Activated T-cell treated with anti-CD3 and anti-CD28 coated beads, Interleukin-2, amount 50 U/mL, for 24 hours (primary cell): ENCODE measurements at places on chromosomes 5 and 9.

DNA sequence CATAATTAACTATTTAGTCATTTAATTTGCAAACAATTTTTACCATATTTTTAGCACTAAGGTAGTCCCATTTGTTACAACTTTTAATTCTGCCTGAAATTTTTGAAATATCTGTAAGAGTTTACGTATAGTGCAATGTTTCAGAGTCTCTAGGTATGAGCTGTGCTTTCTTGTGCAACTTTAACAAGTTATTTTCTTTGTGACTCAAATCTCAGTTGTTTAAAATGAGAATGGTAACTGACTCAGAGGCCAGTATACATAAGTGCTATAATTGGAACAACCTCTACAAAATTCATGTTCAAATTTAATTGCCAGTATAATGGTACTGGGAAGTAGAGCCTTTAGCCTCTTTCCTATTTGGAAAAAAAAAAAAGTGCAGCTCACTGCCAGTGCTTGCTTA is 14.2 kb upstream of the ZNF883 start:
- no peak for DNase-seq

GRCh38 chr5:176517053-176517661 is 20.0 kb downstream of the RNF44 start:
- DNase-seq: no peak

- DNase-seq: no peak
These were observed 48.4 kb upstream of the EFNA5 start for GRCh38 chr5:107719034-107719606.

DNA sequence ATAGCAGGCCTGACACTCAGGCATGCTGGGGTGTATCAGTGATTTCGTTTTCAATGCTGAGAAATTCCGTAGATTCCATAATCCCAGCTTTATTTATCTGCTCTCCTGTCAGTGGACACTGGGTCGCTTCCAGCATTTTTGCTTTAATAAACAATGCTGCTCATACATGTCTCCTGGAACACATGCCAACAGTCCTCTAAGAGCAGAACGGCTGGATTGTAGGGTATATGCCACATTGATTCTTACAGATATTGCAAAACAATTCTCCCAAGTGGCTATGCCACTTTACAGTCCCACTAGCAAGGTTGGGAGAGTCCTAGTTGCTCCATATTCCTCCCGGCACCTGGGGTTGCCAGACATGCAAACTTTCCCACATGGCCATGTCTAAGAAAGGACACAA is 81.9 kb downstream of the RAPGEF1 start:
- no peak for DNase-seq

DNA sequence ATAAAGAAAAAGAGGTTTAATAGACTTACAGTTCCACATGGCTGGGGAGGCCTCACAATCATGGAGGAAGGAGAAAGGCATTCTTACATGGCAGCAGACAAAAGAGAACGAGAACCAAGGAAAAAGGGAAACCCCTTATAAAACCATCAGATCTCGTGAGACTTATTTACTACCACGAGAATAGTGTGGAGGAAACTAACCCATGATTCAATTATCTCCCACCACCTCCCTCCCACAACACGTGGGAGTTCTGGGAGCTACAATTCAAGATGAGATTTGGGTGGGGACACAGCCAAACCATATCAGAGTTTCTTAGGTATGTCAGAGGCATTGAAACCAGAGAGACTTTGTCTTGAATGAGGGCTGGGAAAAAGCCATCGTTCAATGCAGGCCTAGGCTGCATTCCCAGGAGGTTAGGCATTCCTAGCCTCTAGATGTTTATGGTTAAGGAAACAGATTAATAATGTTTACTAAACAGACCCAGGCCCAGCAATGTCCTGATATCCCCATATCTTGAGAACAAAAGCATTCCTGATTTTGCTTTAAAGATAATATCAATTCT is 7.5 kb upstream of the PAIP1 start:
- DNase-seq: no peak

GRCh38 chr9:131981116-131981776 is 98.4 kb downstream of the MED27 start:
- no peak for DNase-seq

DNA sequence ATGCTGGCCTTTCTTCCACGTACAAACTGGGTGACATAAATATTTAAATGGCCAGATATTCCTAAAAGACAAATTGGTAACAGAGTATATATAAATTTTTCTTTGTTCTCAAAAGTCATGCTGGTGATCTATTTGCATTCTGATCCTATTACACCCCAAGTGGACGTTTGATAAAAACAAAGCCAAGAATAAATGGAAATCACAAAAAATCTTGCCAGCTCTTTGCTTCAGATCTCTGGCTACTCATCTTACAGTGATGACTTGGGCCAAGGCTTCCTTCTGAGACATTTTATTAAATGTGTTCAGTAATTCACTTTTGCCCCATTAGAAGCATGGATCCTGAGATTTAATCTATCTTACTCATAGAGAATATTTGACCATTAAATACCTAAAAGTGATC is 444.3 kb upstream of the PIK3R1 start:
- DNase-seq: no peak

DNA sequence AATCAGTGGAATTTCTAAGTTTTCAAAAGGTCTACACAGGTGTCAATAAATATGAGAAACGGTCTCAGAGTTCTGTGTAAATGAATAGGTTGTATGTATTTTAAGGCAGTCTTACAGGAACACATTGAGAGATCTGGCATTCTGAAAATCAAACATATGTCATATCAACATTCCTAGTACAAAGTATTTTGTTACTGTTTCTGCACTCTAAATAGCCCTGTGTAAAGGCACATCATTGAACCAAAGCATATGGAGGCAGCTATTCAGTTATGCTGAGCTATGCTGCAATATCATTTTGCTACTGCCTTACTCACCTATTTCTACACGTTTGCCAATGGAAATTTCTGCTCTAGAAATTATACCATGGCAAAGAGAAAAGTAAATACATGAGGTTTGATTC is 379.1 kb downstream of the KIAA0825 start:
- no peak for DNase-seq

DNA sequence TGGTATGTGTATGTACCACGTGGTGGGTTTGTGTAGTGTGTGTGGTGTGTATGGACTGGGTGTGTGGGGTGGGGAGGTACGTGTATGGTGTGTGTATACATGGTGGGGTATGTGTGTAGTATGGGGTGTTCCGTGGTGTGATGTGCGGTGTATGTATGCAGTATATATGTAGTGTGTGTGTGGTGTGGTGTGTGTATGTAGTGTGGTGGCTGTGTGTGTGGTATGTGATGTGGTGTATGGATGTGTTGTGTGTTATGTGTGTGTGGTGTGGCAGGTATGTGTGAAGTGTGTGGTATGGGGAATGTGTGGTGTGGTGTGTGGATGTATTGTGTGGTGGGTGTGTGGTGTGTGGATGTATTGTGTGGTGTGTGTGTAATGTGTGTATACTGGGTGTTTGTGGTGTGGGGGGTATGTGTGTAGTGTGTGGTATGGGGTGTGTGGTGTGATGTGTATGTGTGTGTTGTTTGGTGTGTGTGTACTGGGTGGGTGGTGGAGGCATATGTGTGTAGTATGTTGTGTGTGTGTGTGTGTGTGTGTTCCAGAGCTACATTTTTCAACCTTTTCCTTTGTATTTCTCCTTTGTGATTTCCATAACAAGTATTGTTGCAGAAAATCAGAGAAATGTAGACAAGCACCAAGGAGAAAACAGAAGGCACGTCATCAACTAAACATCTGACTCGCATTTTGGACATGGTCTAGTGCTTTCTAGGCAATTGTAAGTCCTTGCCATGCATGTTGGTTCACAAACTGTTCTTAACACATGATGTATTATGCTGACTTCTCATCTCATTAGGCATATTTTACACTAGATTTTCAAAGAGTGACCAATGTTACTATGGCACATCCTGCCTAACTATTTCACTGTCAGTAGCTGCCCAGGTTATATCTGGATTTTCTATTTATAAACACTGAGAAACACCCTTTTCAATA is 13.2 kb downstream of the SEMA4D start:
- no peak for DNase-seq

DNA sequence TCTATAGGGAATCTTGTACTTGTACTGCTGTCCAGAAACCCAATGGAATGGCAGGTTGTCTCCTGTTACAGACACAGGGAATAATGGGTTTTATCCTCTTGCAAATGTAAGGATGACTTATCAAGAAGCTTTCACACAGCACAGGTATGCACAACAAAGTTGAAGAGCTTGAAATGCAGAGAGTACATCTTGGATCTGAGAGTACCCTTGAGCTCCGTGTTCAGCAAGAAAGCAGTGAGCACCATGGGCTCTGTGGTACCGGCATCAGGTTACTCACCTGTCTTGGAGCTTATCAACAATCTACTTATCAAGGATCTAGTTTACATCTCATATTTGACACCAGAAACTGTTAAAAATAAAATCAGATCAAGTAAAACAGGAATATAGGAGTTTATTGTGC is 22.0 kb upstream of the EMB start:
- DNase-seq: no peak
